ENCODE measurements at places on chromosomes 6 and 20.
A peak's percentile ranks its signal among the peaks of the same experiment; 100 is the strongest.

- DNase-seq, result peak; percentile 39
Measured at GRCh38 chr20:19314621-19315020, 102.2 kb downstream of the SLC24A3 start.

DNA sequence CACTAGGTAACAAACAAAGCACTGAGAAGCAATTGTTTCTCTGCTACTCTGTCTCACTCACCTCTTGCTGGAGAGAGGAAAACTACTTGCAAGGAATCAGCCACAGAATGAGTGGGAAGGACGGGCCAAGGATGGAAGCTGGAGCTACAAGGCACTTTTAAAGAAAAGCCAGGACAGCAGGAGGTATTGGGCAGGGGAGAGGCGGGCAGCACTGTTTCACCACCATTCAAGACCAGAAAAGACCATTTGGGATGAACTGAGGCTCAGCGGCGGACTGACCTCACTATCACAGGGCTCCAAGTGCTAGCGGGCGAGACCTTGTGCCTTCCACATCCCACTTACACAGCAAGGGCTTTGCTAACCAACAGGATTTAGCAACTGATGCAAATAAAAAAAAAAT, 137.4 kb downstream of the IPCEF1 start:
- no peak for DNase-seq

DNA sequence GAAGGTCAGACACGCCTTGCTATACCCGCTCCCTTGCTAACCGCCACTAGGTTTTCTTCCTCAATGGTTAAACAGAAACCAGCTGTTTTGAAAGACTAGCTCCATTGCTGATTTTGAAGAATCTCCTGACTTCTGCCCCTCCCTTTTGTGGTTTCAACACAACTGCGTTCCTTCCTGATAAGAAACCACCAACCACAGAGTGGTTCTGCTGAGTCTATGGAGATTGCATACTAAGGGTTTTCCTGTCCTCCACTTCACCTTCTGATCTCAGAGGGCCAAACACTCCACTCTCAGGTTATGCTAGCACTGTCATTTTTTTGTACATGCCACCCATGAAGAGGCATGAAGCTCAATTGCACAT, 207.9 kb downstream of the MYLK4 start:
- DNase-seq, result peak; percentile 96

DNA sequence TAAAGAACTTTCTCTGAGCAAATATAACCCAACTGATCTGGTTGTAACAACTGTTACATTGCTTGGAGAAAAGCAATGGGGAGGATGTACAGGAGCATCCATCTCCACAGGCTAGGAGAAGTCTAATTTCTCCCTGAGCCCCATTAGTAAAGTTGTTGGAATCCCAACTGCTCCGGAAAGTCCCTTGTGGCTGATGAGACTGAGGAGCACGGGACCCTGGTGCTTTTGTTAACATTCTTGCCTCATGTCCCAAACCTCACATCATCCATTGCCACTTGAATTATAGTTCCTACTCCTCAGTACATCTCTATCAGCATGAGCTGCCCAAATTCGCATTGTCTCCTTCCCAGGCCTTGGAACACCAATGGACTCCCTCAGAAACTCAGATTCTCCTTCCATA, 260.6 kb upstream of the BMP2 start:
- DNase-seq, result no peak

DNA sequence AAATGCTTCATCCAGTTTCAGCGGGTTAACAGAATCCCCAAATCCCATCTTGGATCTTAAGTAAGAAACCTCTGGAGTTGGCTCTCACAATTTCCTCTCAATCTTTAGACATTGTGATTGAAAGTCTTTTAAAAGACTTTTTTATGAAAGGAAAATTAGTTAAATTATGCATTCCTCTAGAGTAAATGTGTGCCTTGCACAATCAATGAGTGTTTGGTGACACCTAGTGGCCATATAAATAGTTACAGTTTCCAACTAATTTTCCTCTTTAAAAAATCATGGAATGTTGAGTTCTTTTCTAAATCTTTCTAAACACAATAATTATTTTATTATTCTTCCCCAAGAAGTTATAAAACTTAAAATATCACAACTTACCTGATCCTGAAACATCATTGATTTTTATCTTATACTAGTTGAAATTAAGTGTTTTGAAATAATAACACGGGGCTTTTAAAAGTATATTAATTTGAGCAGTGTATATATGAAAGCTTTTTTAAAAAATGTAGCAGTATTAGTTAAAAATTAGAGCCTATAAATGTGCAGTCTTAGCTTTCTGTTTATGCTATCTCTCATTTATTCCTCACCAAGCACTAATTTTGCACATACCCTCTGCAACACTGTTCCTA, 66.4 kb downstream of the PKHD1 start:
- peak; percentile 27 for DNase-seq

- no peak for DNase-seq
Measured at GRCh38 chr6:123226398-123226797, 230.4 kb downstream of the CLVS2 start.

GRCh38 chr6:157533048-157533871, 152.3 kb downstream of the ZDHHC14 start:
- no peak for DNase-seq

DNA sequence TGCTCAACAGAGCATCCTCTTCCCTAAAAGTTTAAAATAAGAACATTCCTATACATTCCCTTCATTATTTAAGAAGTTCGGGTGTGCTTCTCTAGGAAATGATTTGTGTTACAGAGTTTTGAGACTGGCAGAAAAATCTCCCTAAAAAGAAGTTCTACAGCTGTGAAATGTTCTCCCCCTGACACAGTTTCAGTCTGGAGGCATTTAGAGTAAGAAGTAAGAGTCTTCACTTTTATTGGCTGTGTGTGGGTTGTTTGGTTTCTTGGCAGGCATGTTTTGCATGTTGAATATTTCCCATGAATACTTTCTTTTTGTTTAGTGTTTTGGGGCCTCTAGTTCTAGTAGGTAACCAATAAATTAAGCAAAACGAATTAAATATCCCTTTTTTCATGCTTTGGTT, 195.9 kb downstream of the TENT5A start:
- no peak for DNase-seq

DNA sequence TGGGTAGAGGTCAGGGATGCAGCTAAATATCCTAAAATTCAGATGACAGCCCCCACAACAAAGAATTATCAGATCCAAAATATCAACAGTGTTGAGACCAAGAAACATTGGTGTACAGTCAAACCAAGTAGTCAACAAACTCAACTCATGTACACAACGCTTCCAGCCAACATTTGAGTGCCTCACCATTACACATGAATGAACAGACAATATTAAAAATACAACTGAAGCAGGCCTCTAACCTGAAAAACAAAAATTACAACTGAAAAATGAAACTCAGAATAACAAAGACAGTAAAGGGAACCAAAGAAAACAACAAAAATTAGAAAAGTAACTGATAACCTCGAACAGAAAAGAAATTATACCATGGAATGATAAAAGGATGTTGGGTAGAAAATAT, 46.2 kb downstream of the HACE1 start:
- DNase-seq, result no peak

- DNase-seq, result no peak
Measured at GRCh38 chr6:11706171-11706570, 72.4 kb downstream of the ADTRP start.

DNA sequence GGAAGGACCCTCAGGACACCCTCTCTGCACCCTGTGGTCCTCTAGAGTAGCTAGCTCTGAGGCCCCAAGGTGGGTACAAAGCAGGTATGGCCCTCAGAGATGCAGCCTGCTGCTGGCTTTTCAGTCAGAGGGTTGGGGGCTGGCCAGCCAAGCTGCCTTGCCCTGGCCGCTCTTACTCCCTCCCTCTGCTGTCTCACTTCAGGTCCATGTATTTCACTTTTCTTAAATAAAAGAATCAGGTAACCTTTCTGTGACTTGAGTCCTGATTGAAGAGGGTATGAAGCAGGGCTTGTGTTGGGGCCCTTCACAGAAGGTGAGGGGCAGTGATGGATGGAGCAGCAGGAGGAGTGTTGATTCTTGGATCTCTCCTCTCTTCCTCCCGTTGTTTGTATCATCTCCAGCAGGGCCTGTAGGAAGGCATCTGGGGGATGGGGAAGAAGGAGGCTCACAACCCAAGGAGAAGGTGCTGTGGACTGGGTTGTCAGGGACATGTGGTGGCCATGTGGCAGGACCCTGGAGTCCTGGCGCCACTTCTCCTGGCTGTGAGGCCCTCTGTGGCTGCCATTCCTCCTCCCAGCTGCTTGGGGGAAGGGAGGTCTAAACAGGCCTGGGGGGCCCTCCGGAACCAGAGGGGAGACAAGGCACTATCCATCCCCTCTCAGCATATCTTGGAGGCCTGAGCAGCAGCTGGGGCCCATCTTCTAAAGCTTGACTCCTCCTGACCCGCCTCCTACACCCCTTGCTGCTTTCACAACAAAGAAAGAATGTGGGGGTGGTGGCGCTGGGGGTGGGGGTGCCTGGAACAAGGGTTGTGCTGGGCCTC, 1.1 kb upstream of the PTK7 start:
- DNase-seq, result no peak

GRCh38 chr6:75931011-75931680, 141.3 kb downstream of the IMPG1 start:
- DNase-seq, result no peak

GRCh38 chr6:121335087-121336008, 1.1 kb upstream of the TBC1D32 start:
- no peak for DNase-seq

DNA sequence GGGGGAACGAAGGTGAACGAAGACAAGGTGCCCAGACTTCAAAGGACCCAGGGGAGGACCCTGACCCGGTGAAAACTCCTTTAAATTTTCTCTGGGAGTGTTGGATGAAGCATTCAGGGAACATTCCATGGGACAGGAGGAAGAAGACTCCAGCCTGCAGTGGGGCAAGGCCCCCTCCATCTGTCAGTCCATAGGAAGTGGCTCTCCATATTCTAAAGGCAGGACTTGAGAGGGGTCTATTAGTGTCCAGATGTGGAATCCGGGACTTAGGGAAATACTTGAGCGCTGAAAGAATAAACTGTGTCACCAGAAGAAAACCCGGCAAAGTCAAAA, 3.2 kb upstream of the BPIFA2 start:
- no peak for DNase-seq

GRCh38 chr6:158552055-158552795, 7.7 kb upstream of the TMEM181 start:
- DNase-seq, result no peak

DNA sequence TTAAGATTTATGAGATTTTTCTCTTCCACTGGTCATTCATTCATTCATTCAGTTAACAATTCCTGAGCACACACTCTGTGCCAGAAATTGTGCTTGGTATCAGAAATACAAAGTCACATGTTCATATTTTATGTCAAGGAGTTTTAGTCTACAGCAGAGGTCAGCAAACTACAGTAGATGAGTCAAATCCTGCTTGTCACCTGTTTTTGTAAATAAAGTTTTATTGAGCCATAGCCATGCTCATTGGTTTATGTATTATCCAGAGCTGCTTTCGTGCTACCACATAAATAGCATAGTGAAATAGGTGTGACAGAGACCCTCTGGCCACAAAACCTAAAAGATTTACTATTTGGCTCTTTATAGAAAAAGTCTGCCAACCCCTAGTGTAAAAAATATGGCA, 46.8 kb downstream of the THEMIS start:
- no peak for DNase-seq

DNA sequence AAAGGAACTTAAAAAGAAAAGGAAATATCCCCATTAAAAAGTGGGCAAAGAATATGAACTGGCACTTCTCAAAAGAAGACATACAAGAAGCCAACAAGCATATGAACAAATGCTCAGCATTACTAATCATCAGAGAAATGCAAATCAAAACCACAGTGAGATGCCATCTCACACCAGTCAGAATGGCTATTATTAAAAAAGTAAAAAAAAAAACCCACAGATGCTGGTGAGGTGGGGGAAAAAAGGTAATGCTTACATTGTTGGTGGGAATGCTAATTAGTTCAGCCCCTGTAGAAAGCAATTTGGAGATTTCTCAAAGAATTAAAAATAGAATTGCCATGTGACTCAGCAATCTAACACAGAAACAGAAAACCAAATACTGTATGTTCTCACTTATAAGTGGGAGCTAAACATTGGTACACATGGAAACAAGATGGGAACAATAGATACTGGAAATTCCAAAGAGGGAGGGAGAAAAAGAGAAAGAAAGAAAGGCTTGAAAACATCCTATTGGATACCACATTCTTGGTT, 437.1 kb downstream of the GRIK2 start:
- no peak for DNase-seq

- DNase-seq, result no peak
Measured at GRCh38 chr20:8254911-8255582, 123.0 kb downstream of the PLCB1 start.

- DNase-seq, result peak; percentile 80
Measured at GRCh38 chr20:63009045-63009961, 2.5 kb upstream of the BHLHE23 start.

GRCh38 chr6:142349215-142349823, 47.5 kb downstream of the ADGRG6 start:
- no peak for DNase-seq

GRCh38 chr6:166001359-166001758, 166.3 kb downstream of the TBXT start:
- no peak for DNase-seq

GRCh38 chr20:5767493-5768098, 17.4 kb downstream of the SHLD1 start:
- no peak for DNase-seq

- peak; percentile 81 for DNase-seq
Measured at GRCh38 chr6:126339796-126340609, at the start of gene CENPW. Gene CENPW (plus strand): TSS chr6:126340115. CDS start chr6:126340274, 159 bp downstream.

- no peak for DNase-seq
Measured at GRCh38 chr6:115765966-115766365, 294.7 kb downstream of the FRK start.

GRCh38 chr6:73042892-73043291, 182.4 kb downstream of the KHDC1L start:
- DNase-seq, result no peak

DNA sequence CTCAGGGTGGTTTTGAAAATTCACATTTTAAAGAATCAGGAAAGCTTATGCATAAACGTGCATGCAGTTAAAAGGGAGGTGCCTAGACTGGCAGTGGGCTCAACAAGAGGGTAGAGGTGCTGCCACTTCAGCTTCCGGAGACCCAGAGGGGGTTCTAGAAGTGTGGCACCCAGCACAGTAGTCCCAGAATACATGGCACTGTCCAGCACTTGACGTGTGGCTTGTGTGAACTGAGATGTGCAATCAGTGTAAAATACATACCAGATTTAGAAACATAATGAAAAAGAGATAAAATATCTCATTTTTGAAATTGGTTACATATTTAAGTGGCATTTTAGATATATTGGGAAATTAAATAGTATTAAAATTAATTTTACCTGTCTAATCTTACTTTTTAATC, 89.3 kb downstream of the RIN2 start:
- no peak for DNase-seq

GRCh38 chr20:59020938-59021551, 1.8 kb downstream of the TUBB1 start:
- DNase-seq, result no peak

GRCh38 chr6:3987053-3987452, 91.9 kb downstream of the FAM217A start:
- no peak for DNase-seq

GRCh38 chr6:154359161-154359574, 2.6 kb upstream of the IPCEF1 start:
- DNase-seq, result peak; percentile 45
